ENCODE measurements at places on chromosomes 11 and 22.

DNA sequence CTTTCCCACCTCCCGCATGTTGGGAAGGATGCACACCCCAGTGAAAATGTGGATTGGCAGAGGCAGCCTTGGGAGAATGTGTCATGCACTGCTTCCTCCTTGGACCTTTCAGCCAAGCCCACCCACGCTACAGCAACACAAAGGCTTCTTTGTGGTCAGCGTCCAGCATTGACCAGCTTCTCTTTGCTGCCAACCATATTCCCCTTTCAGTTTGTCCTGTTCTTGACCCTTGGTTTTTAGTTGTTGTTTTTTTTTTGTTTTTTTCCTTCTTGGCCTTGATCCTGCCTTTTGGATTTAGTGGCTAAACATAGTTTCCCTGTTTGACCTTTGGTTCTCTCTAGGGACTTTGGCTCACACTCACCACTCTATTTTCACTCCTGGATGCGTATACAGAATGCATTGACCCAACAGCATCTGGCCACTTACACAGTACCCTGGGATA, 573.6 kb downstream of the INSC start:
- DNase-seq = no peak

DNA sequence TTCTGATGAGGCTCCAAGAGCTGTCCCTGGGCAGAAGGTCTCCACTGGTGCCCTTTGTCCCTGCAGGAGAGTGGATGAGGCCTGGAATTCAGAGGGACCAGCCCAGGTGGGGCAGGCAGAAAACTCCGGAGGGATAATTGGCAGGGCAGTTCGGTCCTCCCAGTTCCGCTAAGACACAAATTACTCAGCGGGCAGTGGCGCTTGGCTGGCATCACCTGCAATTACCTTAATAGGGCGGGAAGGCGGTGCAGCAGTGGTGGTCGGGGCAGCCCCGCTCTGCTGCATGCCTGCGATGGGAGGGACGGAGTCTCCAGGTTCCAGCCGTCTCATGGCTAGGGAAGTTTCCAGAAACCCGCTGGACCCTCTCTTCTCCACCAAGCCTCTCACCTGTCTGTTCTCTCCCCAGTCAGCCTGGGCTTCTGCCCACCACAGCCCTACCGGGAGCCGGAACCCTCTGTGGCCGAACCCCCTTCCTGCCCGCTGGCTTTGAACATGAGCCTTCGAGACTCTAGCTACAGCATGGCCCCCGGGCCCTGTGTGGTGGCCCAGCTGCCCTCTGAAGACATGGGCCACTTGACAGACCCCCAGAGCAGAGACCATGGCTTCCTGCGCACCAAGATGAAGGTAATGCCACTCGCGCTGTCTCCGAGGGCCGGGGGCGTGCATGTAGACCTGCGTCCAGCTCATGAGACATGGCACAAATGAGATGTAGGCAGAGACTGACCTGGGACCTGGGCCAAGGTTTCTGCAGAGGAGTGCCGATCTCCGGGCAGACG, 7.0 kb downstream of the OVOL1 start:
- DNase-seq = no peak

DNA sequence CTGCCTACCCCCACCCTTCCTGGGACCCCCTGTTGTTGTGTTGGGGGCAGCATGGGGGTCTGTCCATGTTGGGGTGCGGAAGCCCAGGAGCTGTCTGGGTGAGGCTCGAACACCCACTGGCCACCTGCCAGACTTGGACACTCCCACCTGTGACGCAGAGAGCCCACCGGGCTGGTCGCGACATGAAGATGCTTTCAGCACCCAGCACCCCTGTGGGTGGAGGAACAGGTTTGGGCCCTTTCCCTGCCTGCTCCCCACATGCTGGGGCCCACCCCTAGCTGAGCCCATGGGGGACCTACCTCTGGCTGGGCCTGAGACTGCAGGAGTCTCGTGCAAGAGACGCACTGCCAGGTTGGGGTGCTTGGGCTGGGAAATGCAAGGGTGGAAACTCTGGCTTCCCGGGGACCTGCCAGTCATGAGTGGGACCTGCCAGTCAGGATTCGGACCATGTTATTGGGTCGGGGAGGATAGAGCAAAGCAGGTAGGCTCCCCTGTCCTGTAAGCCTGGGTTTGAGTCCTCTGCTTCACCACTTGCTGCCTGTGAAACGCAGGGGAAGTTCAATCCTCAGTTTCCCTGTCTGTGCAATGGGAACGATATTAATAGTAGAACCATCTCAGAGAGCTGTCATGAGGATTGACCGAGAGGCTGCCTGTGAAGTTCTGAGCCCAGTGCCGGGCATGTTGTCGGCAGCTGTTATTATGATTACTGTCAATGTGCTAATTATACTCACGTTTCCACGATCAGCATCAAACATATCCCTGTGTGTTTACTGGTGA, 24.1 kb downstream of the KIAA1671 start:
- no peak for DNase-seq

GRCh38 chr11:70091638-70092037, 13.5 kb downstream of the ANO1 start:
- DNase-seq = no peak

DNA sequence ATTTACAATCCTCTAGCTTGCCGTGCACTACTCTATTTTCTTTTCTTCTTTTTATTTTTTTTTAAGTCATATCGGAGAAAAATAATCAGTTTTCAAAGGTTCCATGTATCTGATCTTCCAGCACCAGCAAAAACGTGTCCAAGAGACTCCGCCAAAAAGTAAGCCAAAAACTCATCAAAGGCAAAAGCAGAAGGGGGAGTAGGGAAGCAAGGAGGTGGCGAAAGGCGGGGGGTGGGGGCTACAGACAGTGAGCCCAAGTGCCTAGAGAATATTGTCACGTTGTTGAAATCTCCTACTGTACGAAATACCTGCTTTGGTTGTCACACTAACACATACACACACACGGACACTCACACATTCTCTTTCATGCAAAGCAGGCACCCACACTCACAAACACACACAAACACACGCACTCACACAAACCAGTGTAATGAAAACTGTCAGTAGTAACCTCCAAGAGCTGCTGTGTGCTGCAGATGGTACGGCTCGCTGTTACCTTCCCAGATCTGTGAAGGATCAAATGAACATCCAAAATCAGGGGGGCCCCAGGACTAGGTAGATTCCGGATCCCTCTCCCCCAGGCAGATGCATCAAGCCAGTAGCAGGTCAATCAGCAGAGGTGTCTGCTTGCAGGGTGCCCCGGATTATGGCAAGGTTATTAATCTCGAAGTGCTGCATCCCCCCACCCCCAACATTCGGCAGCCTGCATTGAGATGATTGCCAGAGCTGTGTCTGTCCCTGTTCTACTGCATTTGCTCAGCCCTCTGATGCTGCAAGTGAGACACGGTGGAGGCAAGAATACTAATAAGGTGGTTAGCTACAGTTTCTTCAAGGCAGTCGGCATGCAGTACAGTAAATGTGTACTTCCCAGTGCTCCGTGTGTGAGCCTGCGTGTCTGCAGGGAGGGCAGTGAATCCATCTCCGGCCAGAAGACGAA, at the start of gene LRRC4C:
TSS of gene LRRC4C (minus strand) at position 188 of the 937 bp plus-strand sequence.
- no peak for DNase-seq
